ENCODE measurements at places on chromosomes 6 and 20.
A peak's percentile ranks its signal among the peaks of the same experiment; 100 is the strongest.

DNA sequence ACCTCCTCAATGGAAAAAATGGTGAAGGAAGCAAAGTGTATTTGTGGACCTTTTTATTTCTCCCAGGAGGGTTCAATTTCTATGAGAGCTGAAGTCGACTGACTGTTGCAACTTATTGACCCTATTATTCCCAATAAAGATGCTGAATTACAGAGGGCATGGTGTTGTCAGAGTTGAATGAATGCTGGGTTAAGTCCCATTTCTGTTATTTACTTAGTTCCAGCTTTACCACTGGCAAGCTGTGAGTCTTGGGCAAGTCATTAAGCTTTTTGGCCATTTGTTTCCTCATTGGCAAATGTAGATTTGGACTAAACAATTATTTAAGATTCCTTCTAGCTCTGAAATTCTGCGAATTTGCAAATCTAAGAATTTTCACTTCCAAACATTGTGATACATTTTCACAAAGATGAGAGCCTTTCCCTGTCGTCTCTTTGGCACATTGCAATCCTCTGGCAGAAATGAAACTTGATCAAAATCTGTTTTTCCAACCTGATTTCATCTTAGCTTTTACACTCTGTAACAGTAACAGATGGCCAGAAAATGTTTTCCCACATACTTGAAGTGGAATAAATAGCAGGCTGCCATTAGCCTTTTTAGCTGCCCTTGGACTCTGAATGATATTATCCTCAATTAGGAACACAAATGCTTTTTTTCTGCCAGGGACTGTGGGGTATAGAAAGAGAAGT, 21.3 kb downstream of the BLTP3A start:
- no peak for DNase-seq

- DNase-seq, result no peak
These were observed 76.7 kb upstream of the SSTR4 start for GRCh38 chr20:22958390-22958789.

GRCh38 chr6:154773610-154774089, 40.4 kb downstream of the SCAF8 start:
- no peak for DNase-seq

DNA sequence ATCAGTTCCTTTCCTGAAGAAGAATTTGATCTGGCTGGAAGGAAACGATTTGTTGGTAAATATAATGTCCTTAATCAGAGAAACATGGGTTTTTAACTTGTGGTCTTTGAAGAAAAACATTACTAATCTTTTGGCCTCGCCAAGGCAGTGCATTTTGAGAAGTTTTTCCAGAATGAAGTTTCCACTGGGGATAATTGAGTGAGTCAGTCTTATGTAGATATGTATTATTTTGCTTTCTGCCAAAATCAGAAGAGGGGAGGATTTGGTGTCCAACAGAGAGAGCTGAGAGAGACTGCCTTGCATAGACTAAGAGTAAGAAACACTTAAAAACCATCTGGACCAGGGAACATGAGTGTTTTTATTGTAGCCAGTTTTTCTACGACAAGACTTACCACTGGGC, 79.9 kb downstream of the FNDC1 start:
- no peak for DNase-seq

DNA sequence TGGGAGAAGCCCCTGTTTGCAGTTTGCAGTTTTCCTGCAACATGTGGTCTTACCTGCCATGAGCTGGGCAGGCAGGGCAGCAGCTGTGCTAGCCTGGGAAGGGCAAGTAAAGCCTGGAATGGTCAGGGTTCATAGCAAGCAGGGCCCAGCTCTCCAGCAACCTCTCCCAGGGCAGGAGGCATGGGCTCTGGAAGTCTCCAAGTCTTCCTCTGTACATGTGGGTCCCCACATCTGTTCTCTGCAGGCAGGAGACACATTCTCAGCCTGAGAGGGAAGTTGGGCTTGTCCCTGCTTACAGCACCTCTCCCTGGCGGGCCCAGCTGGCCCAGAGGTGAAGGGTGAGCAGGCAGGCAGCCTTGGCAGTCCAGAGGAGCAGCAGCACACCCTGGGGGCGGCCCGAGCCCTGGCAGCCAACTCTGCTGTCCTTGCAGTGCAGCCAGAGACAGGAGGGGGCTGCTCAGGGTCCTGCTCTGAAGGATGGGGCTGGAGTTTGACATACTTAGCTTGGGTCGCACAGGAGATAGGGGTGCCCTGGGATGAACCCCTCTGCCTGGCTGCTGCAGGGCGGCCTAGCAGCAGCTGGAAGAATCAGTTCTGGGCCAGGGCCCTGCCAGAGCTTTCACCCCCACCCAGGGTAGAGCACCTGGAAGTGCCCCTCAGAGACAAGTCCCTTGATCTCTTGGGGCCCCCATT, 176.0 kb downstream of the MRPL14 start:
- DNase-seq, result no peak

DNA sequence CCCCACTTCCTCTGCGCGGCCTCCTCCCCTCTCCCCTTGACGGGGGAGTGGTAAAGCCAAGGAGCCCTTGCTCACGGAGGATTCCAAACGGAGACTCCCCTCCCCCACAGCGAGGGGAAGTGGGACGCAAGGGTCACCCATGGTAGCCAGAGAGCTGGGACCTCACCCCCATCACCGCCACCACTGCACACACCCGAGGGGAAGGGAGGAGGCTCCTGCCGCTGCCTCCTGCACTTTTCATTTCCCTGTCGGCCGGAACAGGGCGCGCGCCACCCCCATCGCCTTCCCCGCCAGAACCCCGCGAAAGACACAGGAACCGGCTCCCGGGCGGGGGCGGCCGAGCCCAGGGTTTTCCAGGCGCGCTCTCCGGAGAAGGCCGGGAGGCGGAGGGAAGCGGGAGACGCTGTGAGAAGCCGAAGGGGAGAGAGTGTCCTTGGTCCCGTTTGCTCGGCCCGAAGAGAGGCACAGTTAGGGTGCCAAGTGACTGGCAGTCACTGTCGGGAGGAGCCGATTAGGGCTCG, 789 bp downstream of the CCND3 start:
- peak; percentile 73 for DNase-seq

- DNase-seq, result no peak
These were observed 34.2 kb upstream of the GFRAL start for GRCh38 chr6:55293116-55293515.

GRCh38 chr6:19857139-19857538, 20.0 kb downstream of the ID4 start:
- no peak for DNase-seq

GRCh38 chr20:37200926-37201826, 21.8 kb upstream of the MROH8 start:
- no peak for DNase-seq

GRCh38 chr6:25165177-25165576, 114.0 kb upstream of the CARMIL1 start:
- no peak for DNase-seq

- DNase-seq, result no peak
These were observed 4.0 kb downstream of the ARID1B start for GRCh38 chr6:156780962-156781853.

GRCh38 chr6:52050051-52050405, 37.4 kb downstream of the PKHD1 start:
- no peak for DNase-seq
